ENCODE measurements at places on chromosomes 16 and 17. TPM values are rescaled to one million over a fixed set of nuclear protein-coding genes. Genes with fewer than 3 reads are reported as not detected.

DNA sequence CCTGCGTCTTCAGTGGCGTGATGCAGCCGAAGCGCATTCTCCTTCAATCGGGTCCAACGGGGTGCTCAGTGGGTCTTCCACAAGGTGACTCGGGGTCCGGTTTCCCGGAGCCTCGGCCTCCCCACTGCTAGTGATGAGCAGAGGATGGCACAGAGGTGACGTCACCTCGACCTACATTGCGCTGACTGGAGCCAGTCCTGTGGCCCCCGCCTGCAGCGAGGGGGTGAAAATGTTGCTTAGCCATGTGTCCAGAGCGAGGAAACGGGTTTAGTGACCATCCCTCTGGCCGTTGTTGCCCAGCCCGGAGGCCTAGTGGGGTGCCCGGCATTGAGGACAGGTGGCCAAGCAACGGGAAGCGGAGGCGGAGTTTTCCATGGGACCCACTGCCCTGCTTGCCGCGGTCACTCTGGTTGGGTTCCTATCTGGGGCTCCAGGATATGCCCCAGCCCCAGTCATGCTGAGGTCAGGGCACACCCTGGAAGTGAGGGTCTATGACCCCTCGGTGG is 190.6 kb upstream of the CIBAR2 start:
- H3K27ac ChIP-seq, result no peak overlapping the region
- peaks cover 42% of the 10 kb centered on the region for H3K4me1 ChIP-seq
- no peak for DNase-seq
- no peak overlapping the region for H3K4me3 ChIP-seq
- no peaks in the 10 kb centered on the region for H3K27me3 ChIP-seq

The SLC6A2 gene
- not detected for polyA plus RNA-seq

DNA sequence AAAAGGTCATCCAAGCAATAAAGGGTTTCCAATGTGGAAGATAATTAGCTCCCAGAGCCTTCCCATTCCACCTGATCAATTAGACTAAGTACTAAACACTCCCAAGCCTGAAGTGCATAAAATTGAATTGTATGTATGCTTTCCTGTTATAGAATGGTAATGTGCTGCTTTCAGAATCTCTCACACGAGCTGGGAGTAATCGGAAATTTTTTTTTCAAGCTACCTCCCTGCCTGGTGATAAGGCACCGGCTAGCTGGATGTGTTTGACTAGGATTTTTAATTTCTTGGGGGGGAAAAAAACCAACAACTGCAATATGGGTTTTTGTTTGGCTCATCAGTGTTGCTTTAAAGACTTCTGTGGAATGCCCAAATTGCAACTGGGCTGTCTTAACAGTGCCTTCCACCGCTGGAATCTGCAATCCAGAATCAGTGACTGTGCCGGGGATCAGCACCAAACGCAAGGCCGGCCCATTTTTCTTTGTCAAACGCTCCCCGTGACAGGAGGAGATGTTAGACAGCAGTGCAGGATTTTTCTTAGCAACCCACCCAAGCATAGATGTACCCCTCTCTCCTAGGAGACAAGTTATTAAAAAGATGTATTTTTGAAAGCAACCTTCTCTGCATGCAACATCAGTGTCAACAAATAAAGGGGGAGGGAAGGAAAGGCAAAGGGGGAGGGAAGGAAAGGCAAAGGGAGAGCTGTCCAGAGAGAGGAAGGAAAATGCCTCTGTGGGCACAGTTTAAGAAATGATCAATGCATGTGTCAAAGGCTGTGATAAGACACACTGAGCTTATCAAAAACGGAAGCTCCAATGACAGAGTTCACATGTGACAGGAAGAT is 387.2 kb downstream of the NPIPA8 start:
- no peaks in the 10 kb centered on the region for H3K36me3 ChIP-seq
- H3K4me3 ChIP-seq, result no peak overlapping the region
- H3K27ac ChIP-seq, result no peak overlapping the region
- peaks cover 5% of the 10 kb centered on the region for H3K27me3 ChIP-seq
- DNase-seq, result no peak
- no peaks in the 10 kb centered on the region for H3K4me1 ChIP-seq

The PYDC1 gene
- polyA plus RNA-seq, result not detected

The CEP112 gene
- polyA plus RNA-seq, result 0.10 TPM

DNA sequence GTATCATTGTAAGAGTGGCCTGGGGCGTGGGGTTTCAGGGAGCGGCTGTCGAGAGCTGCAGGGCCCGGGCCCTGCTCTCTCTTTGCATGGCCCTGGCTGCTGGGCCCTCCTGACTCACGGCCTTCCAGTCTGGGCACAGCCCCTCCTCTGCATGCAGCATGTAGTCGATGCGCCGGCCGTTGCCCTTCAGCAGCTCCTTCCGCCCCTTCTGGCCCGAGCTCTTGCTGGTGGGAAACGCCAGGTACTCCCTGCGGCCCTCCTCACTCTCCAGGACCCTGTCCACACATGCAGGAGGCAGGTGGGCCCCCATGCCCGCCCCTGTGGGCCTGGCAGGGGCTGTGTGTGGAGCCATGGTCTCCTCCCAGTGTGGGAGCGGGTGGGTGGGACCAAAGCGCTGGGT is 50.7 kb downstream of the PRMT7 start:
- H3K27ac ChIP-seq, result no peak overlapping the region
- no peak overlapping the region for H3K4me3 ChIP-seq
- H3K4me1 ChIP-seq, result peaks cover 28% of the 10 kb centered on the region
- no peak for DNase-seq
- peaks cover 19% of the 10 kb centered on the region for H3K36me3 ChIP-seq

The TEX19 gene
- polyA plus RNA-seq, result 0.05 TPM

GRCh38 chr16:6146874-6147425 is 1049.4 kb upstream of the EEF2KMT start:
- no peak for DNase-seq
- no peaks in the 10 kb centered on the region for H3K27me3 ChIP-seq
- no peak overlapping the region for H3K4me3 ChIP-seq

DNA sequence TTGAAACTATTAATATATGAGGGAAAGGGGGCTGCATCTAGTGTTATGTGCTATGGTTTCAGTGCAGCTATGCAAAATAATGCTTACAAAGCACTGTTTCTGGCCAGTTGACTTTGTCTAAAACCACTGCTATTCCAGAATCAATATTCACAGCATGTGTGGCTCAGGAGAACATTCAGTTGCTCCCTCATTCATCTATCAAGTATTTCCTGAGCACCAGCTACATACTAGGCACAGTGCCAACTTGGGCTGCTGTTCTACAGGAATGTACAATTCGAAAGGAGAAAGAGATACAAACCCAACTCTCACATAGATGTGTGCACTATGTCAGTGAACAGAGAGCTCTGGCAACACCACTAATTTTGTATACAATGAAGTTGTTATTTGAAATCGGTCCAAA is 183.0 kb downstream of the PHKB start:
- peaks cover 15% of the 10 kb centered on the region for H3K36me3 ChIP-seq
- H3K4me3 ChIP-seq, result no peak overlapping the region
- peaks cover 21% of the 10 kb centered on the region for H3K4me1 ChIP-seq
- H3K27me3 ChIP-seq, result no peaks in the 10 kb centered on the region

- H3K27ac ChIP-seq, result no peak overlapping the region
- no peak for DNase-seq
- no peak overlapping the region for H3K4me3 ChIP-seq
- H3K27me3 ChIP-seq, result no peaks in the 10 kb centered on the region
Measured at GRCh38 chr16:86986809-86987487, 330.2 kb downstream of the C16orf95 start.

GRCh38 chr17:47604598-47604927 is 45.2 kb upstream of the KPNB1 start:
- no peaks in the 10 kb centered on the region for H3K27me3 ChIP-seq
- no peak for DNase-seq
- H3K27ac ChIP-seq, result no peak overlapping the region
- H3K4me3 ChIP-seq, result no peak overlapping the region
- H3K36me3 ChIP-seq, result peaks cover 78% of the 10 kb centered on the region
- no peaks in the 10 kb centered on the region for H3K4me1 ChIP-seq

- peak; percentile 37 for DNase-seq
- H3K36me3 ChIP-seq, result peaks cover 27% of the 10 kb centered on the region
- H3K27ac ChIP-seq, result no peak overlapping the region
- peaks cover 13% of the 10 kb centered on the region for H3K4me1 ChIP-seq
- no peaks in the 10 kb centered on the region for H3K27me3 ChIP-seq
- no peak overlapping the region for H3K4me3 ChIP-seq
Measured at GRCh38 chr16:3235856-3236669, 1.1 kb upstream of the ZNF200 start.
